ENCODE measurements at places on chromosomes 6 and 20.

- DNase-seq, result no peak
Measured at GRCh38 chr6:145045582-145045981, 689.7 kb downstream of the EPM2A start.

GRCh38 chr6:161674930-161675682 lies 401.2 kb upstream of the AGPAT4 start:
- DNase-seq, result no peak

DNA sequence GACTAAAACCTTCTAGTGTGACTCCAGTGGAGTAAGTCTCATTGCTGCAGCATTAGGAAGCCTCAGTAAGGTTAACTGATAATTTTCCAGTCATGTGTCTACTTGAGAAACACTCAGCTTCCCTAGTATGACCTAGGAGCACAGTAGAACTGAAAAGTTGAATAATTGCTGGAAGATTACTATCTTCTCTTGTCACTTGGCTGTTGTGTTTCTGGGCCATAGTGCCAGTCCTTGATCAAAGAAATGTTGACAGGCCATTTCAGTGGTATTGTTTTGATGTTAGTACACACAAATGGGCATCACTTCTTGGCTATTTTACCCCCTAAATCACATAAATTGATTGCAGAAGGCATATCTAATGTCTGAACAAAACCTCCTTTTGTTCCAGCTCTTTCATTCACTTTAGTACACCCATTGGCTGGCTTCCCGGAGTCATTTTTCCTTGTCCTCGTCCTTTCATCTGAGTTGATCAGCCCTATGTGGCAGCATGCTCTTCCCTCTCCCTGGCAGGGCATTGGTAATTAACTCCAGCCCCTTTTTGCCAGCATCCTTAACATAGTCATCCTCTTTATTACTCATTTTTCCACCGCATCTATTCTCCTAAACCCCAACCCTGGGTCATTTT lies 6.0 kb downstream of the ENPP3 start:
- no peak for DNase-seq

DNA sequence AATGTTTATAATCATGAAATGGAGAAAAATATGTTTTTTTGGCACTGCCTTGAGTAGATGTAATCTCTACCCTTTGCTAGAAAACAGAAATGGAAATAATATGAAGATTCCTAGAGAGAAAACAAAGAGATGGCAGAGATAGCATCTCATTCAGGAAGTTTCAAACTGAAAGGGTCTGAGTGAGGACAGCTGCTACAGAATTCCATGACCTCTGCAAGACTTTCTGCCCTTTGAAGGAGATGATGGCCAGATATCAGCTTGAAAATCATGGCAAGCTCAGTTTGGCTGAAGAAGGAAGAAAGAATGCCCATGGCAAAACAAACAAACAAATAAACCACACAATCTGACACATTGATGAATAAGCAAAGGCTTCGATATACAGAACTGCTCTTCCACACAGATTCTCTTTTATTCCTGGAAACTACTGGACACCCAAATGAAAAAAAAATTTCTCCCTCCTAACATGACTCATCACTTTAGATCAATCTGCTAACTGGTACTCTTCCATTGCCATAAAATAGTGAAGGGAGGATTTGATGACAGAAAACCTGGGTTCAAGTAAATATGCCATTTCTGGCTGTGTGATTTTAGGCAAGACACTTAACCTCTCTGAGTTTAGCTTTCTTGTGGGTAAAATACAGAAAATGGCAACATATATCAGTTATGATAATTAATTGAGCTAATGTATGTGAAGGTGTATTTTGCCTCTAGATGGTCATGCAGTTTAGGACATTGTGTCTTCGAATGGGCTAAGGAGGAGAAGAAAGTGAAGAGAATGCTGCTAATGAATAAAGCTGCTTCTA lies 105.9 kb upstream of the SPACA1 start:
- DNase-seq, result no peak

GRCh38 chr6:167711768-167712730 lies 114.7 kb upstream of the AFDN start:
- no peak for DNase-seq

- DNase-seq, result peak; percentile 12
Measured at GRCh38 chr6:140541288-140541687, 1166.8 kb upstream of the CITED2 start.

- DNase-seq, result no peak
Measured at GRCh38 chr6:84224251-84224650, 3.2 kb downstream of the CEP162 start.

DNA sequence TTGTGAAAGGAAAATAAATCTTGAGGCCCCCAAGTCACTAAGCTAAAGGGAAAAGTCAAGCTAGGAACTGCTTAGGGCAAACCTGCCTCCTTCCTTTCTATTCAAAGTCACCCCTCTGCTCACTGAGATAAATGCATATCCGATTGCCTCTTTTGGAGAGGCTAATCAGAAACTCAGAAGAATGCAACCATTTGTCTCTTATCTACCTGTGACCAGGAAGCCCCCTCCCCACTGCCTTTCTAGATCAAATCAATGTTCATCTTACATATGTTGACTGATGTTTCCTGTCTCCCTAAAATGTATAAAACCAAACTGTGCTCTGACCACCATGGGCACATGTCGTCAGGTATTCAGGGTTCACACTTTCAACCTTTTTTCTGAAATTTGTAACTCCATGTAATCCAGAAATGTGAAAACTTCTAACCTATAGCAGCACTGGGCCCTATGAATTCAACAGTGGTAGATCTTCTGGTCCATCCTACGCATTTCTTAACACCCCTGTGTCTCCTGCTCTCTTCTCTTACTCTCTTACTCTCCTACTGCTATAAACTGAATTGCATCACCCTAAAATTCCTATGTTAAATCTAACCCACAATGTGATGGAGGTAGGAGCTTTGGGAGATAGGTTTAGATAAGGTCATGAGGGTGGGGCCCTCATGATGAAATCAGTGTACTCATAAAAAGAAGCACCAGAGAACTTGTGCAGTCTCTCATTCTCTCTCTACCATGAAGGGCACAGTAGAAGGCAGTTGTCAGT lies 89.3 kb downstream of the EPB41L2 start:
- DNase-seq, result no peak

- no peak for DNase-seq
Measured at GRCh38 chr6:21444711-21445260, 148.8 kb upstream of the SOX4 start.

- DNase-seq, result no peak
Measured at GRCh38 chr6:13593720-13594119, 19.3 kb downstream of the SIRT5 start.

DNA sequence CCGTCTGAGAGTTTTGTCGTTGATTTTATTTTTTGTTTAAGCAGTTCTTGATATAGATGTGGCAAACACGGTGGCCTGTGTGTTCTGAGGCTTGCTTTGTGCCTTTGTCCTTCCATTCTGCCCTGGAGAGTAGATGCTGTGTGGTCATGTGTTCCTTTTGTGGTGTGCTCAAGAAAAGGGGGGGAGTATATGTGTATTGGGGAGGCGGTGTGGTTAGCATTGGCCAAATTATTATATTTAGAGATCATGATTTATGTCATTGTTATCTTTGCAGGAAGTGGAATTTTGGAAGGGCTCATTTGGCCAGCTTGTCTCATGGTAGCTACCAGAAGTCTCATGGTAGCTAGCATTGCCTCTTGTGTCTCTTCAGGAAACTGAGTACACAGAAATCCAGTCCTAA lies 16.4 kb downstream of the RREB1 start:
- DNase-seq, result no peak

GRCh38 chr6:33839399-33840047 lies 35.7 kb upstream of the MLN start:
- no peak for DNase-seq

- no peak for DNase-seq
Measured at GRCh38 chr6:14241255-14242070, 123.9 kb downstream of the CD83 start.

- no peak for DNase-seq
Measured at GRCh38 chr20:37856932-37857660, 45.8 kb upstream of the VSTM2L start.

- DNase-seq, result no peak
Measured at GRCh38 chr6:79764747-79765146, 133.6 kb downstream of the SH3BGRL2 start.

GRCh38 chr20:24437196-24438082 lies 32.0 kb upstream of the SYNDIG1 start:
- DNase-seq, result no peak

GRCh38 chr6:34305982-34306708 lies 57.3 kb upstream of the SMIM29 start:
- no peak for DNase-seq

GRCh38 chr6:169955731-169956437 lies 204.5 kb downstream of the ERMARD start:
- no peak for DNase-seq

- no peak for DNase-seq
Measured at GRCh38 chr20:4488407-4489339, 233.0 kb upstream of the PRND start.

DNA sequence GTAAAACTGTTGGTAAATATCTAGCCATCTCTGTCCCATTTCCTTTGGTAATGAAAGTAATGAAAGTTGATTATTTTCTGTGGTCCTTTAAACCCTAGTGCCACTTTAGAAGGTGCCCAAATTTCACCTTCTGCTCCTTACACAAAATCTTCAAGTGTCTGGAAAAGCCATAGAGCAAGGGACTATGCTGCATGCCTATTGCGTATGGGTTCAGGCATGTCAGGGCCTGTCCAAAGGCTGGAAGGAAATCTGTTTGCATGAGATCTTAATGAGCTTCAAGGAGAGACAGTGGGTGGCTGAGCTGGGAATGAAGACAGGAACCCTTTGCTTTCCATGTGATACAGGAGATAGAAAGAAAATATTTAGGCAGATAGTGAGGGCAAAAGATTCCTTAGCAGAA lies 66.6 kb upstream of the CCN6 start:
- no peak for DNase-seq

GRCh38 chr20:5844063-5844681 lies 94.0 kb downstream of the SHLD1 start:
- peak; percentile 37 for DNase-seq

DNA sequence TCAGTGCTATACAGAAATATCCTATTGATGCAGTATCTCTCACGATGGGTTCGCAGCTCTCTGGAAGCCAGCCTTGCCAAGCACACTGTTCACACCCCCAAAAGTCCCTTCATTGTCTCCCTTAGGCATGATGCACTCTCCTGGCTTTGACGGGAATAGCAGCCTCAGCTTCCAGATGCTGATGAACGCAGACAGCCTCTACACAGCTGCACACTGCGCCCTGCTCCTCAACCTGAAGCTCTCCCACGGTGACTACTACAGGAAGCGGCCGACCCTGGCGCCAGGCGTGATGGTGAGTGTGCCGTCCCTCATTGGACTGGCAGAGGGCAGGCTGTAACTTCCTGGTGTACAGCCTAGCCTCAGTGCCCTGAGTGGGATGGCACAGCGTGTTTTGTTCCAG lies 60.0 kb upstream of the PBOV1 start:
- no peak for DNase-seq

DNA sequence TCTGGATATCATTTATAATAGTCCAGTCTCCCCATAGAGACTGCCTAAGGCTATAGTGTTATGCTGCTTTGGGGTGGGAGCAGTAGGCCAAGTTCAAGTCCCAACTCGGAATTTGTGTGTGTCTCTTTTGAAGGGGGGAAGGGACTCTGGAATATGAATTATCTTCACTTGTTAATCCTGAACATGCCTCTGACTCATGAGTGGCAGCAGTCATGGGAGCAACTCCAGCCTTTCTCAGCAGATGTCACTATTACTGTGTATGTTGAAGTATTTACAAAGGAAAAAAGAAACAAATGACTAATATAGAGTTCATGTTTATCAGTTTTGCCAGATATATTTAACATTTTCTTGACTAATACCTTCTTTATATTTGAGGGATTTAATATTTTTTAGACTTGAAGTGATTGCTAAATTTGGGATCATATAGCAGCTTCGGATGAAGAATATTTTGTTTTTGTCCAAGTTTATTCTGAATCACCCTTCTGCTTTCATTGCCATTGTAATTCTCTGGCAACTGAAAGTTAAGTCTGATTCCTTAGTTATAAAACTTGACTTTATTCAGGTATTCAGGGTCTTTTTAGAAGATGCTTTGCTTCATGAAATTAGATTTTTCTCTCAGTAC lies 23.4 kb downstream of the FAM217A start:
- DNase-seq, result peak; percentile 44

DNA sequence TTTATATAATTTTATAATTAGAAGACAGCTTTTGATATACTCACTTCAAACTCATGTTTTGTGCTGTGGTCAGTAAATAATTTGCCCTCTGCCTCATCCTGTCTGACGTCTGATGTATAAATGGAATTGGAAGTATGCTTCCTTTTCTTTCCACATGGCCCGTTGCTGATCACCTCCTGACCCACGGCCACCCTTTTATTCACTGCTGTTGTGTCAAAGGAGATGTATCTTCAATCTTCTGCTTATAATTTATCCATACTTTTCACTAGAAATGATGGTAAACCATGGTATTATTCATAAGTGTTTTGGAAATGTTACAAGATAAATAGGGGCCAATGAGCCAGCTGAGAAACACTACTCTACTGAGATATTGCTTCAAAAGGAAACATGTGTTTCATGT lies 841.8 kb downstream of the PHF3 start:
- no peak for DNase-seq

- DNase-seq, result no peak
Measured at GRCh38 chr6:3415082-3415453, 41.8 kb downstream of the SLC22A23 start.

DNA sequence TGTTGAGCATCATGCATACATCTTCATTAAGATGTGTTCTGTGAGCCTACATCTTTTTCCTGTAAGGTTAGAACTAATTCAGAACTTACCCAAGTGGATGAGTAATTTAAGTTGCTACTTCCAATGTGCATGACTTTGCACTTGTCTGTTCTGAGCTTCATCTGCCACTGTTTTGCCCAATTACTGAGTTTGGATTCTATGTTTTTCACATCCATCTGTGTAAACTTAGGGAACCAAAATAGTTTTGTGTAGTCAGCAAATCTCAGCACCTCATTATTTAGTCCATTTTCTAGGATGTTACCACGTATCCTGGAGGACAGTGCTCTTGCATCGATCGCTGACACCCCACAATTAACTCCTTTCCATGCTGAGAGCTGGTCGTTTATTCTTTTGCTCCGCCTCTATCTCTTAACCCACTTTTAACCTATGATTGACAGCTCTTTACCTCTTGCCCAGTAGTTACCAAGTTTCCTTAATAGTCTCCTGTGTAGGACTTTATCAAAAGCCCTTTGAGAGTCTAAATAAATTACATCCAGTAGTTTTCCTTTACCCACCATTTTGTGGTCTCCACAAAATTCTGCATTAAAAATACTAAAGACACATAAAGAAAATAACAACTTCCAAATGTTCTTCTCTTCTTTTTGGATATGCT lies 44.2 kb upstream of the CITED2 start:
- no peak for DNase-seq

- DNase-seq, result no peak
Measured at GRCh38 chr6:82612475-82613039, 248.9 kb downstream of the TPBG start.

DNA sequence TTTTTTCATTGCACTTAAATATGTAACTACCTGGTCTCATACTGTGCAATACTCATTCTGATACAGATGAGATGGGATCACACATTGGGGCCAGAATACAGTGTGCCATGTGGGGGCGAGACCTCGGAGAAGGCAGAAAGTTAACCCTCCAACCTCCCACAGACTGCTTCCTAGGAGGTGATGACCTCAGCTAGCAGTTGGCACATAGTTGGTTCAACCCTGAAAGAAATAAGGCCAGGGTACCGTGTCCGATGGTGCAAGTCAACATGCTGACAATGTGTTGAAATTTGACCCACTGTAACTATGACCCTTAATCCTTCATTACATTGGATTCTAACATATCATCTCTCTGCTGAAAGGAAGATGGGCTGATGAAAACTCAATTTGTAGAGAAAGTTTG lies 61.9 kb downstream of the GJA10 start:
- DNase-seq, result no peak

- DNase-seq, result no peak
Measured at GRCh38 chr20:20897922-20898321, 185.5 kb upstream of the RALGAPA2 start.
